Hypothalamus (tissue), 51 donors: ENCODE measurements at places on chromosomes 11 and 22.

- DNase-seq, result no peak
These were observed 706.9 kb upstream of the LUZP2 start for GRCh38 chr11:23789938-23790371.

- DNase-seq, result no peak
These were observed 143.1 kb upstream of the RASSF10 start for GRCh38 chr11:12865863-12866595.

DNA sequence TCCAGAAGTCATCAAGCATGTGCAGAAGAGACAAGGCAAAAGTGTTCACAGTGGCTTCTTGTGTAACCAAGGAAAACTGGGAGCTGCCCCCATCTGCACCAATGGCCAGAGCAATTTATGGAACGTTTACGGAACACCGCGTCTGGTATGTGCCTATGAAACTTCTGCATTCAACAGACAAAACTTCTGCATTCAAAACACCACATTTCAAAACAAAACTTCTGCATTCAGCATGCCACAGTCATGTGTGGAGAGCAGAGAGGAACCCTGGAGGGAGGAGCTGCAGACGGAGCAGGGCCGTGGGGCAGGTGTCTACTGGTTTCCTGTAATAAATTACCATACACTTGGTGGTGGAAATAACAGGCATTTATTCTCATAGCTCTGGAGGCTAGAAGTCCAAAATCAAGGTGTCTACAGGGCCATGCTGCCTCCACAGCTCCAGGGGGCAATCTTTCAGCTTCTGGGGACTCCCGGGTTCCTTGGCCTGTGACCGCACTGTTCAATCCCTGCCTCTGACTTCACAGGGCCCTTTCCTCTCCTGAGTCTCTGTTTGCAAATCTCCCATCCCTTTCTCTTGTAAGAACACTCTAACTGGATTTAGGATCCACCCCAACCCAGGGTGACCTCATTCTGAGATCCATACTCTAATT lies 32.2 kb downstream of the RPL3 start:
- DNase-seq, result no peak

DNA sequence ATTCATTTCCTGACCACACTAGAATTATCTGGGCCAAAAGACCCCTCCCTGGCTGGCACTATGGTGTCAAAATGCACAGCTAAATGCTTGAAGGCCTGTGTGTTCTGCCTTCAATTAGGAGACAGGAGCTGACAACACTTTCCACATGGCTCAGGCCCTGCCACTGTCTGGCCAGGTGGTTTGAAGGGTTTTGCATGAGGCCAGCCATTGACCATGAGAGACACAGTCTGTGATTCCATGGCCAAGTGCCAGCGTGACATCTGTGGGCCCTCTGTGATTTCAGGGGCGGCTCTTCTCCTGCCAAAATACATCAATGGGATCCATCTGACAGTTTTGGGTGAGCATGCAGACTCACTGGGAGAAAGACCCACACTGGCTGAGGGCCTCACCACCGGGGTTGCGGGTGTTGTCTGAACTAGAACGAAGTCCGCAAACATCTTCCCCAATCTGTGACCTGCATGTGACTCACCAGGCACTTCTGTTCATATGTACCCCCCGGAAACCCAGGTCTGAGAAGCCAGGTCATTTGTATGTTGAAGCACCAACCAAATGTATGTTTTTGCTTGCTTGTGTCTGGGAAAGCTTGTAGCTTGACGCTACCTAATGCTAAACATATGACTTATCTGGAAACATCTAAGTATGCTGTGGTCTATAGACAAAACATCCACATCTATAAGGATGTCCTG lies 20.7 kb upstream of the NAV2 start:
- no peak for DNase-seq

- no peak for DNase-seq
These were observed 4.2 kb upstream of the MTA2 start for GRCh38 chr11:62605902-62606301.

- no peak for DNase-seq
These were observed 47.5 kb upstream of the SORL1-AS1 start for GRCh38 chr11:121500275-121500674.

- no peak for DNase-seq
These were observed 42.1 kb downstream of the CLMP start for GRCh38 chr11:123152951-123153350.

GRCh38 chr22:49962751-49963646 lies 2.4 kb downstream of the PIM3 start:
- no peak for DNase-seq

DNA sequence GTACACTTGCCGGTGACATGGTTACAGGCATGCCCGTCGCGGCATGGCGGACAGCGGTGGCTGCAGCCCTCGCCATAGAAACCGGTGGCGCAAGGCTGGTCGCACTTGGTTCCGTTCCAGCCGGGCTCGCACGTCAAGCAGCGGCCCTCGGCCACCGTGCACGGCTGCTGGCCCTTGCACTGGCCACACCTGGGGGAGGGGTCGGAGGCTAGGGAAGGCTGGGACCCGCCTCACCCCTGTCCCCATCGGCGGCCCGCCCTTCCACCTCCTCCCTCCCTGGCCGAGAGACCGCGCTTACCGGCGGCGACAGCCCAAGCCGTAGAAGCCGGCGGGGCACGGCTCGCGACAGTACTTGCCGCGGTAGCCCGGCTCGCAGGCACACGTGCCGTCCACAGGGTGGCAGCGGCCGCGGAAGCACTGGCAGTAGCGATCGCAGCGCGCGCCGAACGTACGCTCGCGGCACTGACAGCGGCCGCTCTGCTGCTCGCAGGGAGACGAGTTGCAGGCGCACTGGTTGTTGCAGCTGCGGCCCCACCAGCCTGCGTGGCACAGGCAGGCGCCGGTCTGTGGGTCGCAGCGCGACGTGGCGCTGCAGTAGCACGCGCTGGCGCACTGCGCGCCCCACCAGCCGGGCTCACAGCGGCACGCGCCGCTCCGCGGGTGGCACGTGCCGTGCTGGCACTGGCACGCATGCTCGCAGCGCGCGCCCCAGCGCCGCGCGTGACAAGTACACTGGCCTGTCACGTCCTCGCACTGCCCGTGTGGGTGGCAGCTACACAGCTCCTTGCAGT lies 6.7 kb downstream of the SCARF2 start:
- no peak for DNase-seq

GRCh38 chr22:17368554-17369438 lies 464 bp upstream of the CECR2 start:
- peak; percentile 66 for DNase-seq

- no peak for DNase-seq
These were observed 10.8 kb upstream of the NCF4 start for GRCh38 chr22:36850056-36850455.
